ENCODE measurements at places on chromosomes 7 and 10.

DNA sequence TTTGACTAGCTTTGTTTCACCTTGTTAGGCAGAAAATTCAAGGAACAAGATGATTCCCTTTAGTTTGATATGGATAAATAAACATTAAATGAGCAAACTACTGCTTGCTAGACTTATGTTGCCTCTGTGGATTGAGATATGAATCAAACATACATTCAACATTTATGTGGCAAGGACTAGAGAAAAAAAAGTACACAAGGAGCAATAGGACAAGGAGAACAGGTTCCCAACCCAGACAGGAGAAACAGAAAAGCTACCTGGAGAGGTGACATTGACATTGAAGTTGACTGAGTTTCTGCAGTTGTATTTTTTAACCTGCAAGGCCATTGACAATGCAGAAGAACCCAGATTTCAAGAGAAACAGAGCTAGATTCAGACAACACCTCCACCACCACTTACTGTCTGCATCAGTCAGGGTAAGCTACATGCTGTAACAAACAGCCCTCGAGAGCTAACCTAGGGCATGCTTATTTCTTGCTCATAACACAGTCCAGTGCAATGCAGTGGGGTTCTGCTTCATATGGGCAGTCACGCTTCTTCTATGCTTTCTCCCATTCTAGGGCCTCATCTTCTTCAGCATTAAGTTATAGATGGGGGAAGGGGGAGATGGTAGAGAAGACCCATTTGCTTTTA is 180.9 kb upstream of the LYZL1 start:
- DNase-seq = no peak

GRCh38 chr7:141055146-141055545 is 18.7 kb upstream of the TMEM178B start:
- DNase-seq = no peak

- DNase-seq = no peak
Measured at GRCh38 chr7:158603773-158604755, 16.4 kb upstream of the PTPRN2 start.

DNA sequence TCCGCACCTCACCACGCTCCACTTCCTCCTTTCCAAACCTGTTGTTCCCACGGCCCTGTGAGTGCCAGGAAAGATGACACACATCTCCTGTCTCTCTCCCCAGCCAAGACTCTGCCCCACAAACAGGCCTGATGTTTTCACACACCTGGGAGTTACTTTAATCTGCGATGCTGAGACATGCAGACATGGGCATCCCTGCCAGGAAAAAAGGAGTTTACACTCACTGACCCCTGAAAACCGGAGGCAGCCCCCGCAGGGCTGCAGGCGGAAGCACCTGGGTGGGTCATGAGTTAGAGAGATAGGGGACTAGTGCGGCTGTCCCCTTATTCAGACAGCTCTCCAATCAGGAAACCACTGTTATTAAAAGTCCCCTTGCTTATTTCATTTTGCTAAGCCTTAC is 106.4 kb upstream of the CARD11 start:
- no peak for DNase-seq

- no peak for DNase-seq
Measured at GRCh38 chr10:50565301-50566083, 58.3 kb downstream of the SGMS1 start.

- no peak for DNase-seq
Measured at GRCh38 chr7:85457911-85458310, 271.1 kb upstream of the SEMA3D start.

- peak; percentile 61 for DNase-seq
Measured at GRCh38 chr7:126700807-126701604, 551.7 kb downstream of the GRM8 start.

- no peak for DNase-seq
Measured at GRCh38 chr7:2575733-2576340, 17.1 kb downstream of the IQCE start.

- no peak for DNase-seq
Measured at GRCh38 chr10:60570272-60570865, 180.7 kb upstream of the ANK3 start.

DNA sequence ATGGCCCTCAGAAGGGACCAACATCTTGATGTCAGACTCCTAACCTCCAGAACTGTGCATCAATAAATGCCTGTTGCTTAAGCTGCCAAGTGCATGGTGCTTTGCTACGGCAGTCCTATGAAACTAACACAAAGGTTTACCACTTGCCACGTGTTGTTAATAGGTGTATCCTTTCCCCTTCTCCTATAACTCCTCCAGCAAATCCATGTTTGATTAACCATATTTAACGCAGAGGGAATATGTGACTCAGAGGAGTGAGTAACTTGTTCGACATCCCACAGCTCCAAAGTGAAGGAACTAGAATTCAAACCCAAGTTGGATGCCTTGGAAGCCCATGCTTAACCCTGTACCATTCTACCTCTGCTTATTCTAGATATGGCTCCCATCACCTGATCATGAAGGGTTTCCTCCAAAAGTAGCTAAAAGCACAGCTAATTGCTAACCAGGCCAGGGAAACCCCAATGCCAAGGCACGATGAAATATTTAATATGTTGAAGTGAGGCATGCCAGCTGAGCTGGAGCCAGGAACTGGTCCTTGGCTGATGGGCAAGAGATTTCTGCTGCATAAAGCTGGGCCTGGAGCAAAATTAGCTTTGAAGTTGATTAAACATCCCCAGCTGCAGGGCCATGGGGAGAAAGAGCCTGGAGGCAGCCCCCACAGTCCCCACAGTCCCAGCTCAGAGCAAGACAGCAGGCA is 131.9 kb downstream of the C10orf90 start:
- no peak for DNase-seq

- DNase-seq = peak; percentile 41
Measured at GRCh38 chr10:73744664-73744975, 448 bp downstream of the SEC24C start.

DNA sequence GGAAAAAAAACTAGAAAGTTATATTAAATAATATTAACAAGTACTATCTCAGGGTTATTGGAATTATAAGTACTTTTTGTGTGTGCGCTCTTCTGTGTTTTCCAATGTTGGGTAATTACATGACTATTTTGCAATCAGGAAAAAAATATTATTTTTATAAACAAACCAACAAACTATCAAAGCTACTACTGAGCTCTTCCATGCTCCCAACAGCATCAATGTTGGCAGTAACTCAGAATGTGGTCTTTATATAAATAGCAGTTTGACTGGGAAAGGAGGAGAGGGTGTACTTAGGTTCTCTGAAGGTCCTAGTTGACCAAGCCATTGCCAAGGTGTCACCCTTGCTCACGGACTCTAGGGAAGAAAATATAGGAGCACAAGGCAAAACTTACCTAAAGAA is 15.0 kb downstream of the MTERF1 start:
- DNase-seq = no peak

Measured in CD4-positive, alpha-beta T cell treated with Interferon gamma for 1 hour (primary cell).